Stimulated activated CD8-positive, alpha-beta memory T cell treated with anti-CD3 and anti-CD28 coated beads, Interleukin-7, amount 100 ng/mL, for 1 hour (primary cell): ENCODE measurements at places on chromosomes 5 and 9.
A peak's percentile ranks its signal among the peaks of the same experiment; 100 is the strongest.

GRCh38 chr9:124202447-124202971, 55.2 kb upstream of the NEK6 start:
- DNase-seq = peak; percentile 22

DNA sequence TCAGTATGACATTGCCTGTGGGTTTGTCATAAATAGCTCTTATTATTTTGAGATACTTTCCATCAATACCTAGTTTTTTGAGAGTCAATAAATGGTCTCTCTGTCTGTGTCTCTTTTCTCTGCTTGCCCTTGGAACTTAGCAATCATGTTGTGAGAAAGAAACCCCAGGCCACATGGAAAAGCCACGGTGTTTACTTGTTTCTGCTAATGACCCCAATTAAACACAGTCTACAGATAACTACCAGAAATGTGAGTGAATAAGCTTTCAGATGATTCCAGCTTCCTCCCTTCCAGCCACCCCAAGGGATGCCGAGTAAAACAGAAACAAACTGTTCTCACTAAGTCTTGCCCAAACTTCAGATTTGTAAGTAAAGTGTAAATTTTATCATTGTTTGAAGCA, 584.9 kb downstream of the MAT2B start:
- DNase-seq = no peak

GRCh38 chr5:56278335-56278753, 45.2 kb upstream of the ANKRD55 start:
- DNase-seq = no peak

DNA sequence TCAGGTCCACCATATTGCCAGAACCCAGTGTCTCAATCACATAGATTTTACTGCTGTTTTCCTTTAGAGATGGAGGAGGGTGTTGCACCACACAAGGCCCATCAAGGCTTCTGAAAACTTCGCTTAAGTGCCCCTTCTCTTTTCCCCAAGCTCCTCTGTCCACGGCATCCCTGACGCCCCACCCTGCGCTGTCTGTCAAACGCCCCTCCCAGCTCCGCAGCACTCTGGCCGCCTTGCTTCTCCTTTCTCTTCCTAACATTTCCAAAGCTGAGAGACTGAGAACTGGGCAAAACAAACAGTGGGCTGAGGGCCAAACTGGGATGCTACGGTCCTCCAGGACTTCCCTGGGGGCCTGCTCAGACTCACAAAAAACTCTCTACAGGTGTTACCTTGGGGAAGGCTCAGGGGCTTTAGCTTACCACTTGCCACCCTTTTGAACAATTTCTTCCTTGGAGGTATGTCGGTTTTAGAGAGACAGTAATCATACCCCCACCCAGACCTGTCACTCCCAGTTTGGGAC, 28.3 kb upstream of the ERGIC1 start:
- no peak for DNase-seq

DNA sequence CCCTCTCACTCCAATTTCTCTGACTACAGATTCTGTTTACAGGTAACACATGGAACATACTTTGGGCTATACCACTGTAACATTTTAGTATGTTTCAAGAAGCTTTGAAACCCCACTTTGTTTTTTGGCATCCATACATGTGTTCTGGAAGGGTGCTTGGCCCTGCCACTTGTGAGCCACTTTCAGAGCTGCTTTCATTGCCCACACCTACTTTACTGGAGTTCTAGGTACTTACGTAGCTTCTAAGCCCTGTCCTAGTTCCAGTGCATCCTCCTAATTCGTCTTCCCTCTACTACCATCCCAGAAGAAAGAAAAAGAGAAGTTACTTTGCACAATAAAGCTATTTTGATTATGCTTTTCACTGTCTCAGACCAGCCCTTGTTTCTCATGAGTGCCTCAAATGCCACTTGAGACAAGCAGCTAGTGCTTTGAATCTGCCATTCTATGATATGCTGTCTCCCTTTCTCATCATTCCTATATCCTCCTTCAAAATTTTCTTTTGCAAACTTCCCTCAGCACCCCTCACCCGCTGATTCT, 26.5 kb upstream of the C5orf47 start:
- no peak for DNase-seq

- DNase-seq = no peak
These were observed 119.1 kb upstream of the PTGER4 start for GRCh38 chr5:40560474-40561110.

DNA sequence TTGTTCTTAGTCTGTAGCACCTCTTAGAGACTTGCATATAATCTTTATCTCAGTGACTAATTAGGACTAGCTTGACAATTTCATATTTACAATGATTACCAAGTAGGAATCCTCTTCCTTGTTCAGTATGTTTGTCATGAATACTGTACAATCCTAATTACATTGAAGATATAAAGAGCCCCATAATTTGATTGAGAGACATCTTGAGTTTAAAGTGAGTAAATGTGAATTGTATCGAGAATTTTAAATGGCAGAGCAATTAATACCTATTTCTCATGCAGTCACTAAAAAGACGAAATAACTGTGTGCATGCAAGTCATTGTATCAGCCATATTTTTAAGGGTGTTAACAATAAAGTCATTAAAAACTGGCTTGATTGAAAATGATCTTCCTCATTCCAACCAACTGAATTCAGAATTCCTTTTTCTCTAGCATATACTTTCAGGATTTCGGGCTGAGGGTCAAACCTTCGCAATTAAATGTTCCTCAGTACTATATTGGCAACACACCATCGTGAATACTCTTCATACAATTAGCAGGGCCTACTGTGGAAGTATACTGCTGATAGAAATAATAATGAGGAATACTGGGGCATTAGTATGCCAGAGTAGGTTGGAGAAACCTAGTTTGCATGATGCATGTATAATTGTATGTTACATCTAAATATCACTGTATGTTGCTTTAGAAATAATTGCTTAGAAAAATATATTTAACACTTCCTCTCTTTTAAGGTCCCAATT, 284.7 kb upstream of the TMEM161B start:
- DNase-seq = no peak

- no peak for DNase-seq
These were observed 152.2 kb downstream of the SYK start for GRCh38 chr9:90953805-90954204.

DNA sequence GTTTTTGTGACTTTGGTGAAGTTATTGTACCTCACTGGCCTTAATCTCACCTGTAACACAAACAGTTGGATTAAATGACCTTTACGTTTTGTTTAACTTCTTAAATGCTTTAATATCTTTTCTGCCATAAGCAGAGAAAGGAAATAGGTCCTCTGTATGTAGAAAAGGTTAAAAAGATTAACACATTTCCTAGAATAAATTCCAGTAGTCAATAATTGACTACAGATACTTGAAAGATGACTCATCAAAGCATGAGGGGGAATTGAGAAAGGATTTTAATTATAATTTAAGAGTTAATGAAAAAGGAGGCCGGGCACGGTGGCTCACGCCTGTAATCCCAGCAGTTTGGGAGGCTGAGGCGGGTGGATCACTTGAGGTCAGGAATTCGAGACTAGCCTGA, 35.8 kb upstream of the CMYA5 start:
- no peak for DNase-seq

DNA sequence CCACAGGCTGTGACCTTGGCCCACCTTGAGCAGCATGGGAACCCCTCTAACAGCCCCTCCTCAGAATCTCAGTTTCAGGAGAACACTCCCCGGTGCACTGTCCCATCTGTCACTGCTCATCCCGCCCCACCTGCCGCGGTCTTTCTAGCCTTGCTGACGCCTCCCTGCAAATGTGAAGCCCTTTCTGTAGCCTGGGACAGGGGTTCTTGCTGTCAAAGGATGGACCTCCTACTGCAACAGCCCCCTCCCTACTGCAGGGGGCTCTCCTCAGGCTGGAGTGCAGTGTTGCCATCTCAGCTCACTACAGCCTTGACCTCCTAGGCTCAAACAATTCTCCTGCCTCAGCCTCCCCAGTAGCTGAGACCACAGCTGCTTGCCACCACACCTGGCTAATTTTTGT, 20.0 kb downstream of the OR2V1 start:
- no peak for DNase-seq

DNA sequence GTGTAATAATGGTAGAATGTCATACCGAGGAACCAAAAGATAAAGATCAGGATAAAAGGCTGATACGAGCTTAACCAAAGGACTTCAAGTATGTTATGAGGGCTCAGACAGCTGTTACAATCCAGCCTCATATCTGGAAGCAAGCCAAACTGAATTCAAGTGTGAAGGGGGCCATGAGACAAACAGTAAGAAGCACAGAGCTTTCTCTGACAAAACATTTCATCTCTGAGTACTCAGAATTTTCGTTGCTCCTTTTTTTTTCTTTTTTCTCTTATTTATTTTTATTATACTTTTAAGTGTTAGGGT, 52.9 kb upstream of the CD180 start:
- DNase-seq = no peak

DNA sequence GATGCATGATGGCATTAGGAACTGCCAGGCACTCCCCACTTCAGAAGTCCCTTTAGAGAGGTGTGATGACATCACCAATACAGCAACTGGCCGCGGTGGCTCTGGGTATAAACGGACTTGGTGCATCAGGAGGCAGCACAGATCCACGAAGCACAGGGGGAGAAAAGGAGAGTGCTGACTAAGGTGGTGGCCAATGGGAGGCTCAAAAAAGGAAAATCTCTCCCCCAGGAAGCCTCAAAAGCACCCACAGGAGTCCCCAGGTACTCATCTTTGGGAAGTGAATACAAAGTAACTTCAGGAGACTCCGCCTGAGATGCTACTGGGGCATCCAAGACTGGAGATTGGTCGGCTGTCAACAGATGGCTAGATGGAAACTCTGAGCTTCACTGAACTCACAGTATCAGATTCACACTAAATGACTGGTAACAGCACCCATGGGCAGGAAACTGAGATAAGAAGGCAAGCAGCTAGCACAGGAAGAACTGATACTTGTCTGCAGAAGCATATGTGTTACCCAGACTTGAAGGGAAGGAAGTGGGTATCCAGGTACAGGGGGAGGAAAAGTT, 7.6 kb downstream of the TTC39B start:
- DNase-seq = no peak

DNA sequence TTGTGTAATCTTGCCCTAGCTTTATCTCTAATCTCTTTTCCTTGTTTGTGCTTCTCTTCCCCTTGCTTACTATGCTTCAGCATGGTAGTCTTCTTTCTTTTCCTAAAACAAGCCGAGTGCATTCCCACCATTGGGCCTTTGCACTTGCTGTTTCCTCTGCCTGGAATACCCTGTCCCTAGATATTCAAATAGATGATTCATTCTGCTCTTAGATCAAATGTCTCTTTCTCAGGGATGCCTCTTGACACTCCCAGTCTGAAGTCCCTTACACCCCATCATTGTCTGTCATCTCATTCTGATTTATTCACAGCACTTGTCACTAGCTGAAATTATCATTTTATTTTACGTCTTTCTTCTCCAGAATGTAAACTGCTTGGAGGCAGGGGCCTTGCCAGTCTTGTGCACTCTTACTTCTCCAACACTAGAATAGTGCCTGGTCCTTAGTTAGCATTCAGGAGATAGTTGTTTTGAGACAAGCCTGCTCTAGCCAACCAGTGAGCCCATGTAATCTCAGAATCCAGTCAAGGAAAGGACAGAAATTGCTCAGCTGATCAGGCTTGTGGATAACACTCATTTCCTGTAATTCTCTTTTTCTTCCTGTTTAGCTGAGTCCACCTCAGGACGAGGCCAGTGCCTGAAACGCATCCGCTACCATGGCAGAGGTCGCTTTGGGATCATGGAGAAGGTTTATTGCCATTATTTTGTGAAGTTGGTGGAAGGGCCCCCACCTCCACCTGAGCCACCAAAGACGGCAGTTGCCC, 25.4 kb downstream of the MRPL22 start:
- DNase-seq = no peak

- DNase-seq = no peak
These were observed 149.6 kb upstream of the C9orf72 start for GRCh38 chr9:27722866-27723265.

DNA sequence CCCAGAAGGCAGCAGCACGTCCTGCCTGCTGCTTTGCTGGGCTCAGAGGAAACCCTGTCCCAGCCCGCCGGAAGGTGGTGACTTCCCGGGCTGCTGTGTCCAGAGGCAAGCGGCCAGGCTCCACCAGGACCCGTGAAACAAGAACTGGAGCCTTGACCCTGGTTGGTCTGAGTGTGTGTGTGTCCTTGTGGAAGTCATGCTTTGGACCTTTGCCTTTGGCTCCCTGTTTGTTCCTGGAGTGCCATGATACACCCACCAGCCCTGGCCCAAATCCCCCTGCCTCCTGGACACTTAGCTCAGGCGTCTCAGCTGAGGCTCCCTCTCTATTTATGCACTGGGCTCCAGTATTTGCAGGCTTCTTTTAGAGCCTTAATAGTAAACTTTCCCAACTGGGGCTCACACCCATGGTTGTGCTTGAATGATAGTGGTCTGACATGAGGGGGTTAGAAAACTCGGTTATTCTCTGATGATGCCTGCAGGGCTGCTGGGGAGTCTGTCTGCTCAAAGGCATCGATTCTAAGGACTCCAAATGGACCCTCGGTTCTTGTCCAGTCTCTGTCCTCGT, 72.2 kb downstream of the C9orf50 start:
- no peak for DNase-seq

DNA sequence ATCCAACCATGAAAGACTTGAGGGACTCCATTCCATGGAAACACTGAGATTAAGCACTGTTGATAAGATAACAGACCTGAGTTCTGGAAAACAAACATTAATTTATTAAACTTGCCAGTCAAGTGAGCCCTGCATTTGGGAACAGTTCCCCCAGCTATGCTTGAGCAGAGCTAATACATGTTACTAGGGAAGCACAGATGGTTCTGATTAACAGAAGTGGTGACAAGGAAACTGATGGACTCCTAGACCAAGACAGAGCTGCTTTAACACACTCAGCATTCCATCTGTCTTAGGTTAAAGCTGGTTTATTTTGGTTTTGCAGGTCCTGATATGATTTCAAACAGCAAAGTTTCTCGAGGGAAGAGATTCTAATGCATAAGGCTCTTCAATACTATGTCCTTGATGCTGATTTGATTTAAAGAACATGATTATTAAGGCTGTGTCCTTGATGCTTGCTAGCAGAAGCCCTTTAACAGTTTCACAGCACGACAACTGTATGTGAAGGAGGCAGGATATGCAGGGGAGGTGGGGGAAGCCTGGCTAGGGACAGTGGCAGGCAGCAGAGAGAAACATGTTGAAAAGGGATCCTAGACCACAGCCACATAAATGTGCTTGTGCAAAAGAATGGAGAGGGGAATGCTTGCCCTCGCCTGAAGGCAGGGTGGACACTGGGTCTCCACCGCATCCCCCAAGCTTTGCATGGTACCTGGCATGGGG, 66.2 kb downstream of the ACTBL2 start:
- DNase-seq = no peak

DNA sequence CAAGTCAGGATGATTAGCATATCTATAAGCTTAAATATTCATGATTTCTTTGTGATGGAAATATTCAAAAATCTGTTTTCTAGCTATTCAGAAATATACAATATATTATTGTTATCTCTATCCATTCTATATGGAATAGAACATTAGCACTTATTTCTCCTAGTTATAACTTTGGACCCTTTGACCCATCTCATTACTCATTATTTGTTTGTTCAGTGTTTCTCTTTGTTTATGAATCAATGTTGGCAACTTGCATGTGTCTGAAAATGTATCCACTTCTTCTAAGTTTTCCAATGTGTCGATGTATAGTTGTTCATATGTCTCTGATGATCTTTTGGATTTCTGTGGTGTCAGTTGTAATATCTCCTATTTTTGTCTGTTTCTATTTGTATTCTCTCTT, 1059.3 kb downstream of the CDH9 start:
- DNase-seq = no peak
